DMS53 (cell line): ENCODE measurements at places on chromosomes 1 and 21.

GRCh38 chr1:84585803-84586202, 11.6 kb upstream of the CTBS start:
- DNase-seq: no peak

DNA sequence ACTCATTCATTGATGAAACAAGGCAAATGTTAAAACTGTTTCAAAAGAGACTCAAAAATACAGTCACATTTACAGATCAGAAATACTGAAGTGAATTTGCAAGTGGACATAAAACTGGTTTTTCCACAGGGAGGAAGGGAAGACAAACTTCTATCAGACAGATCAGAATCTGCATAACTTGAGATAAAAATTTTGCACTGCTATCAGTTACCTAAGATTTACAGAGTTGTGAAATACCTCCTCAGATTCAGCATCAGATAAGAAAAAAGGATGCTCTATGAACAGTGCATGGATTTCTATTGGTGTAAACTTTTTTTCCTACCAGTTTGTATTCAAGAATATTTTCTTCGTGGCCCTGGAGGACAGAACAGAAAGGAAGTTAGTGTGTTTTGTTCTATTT, 575.4 kb downstream of the RWDD3 start:
- DNase-seq: no peak

- no peak for DNase-seq
Measured at GRCh38 chr1:81729818-81730217, 70.9 kb upstream of the ADGRL2 start.

- peak; percentile 92 for DNase-seq
Measured at GRCh38 chr1:40712405-40712944, 21.0 kb downstream of the NFYC start.

DNA sequence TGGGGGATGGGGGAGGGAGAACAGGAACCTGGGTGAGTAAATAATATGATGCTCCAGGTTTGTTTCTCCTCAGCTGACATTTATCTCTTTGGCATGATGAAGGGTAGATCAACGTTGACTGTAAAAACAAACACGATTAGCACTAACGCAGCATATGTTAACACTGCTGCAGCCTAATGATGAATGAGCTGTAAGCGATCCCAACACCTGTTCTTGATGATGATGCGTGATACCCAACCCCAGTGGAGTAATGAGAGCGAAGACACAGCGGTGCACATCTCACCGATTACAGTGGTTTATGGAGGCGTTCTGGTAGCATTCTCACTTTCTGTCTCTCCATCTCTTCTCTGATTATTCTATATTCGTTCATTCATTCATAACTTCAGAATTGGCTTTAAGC, 640.4 kb downstream of the USP25 start:
- peak; percentile 19 for DNase-seq

- no peak for DNase-seq
Measured at GRCh38 chr1:183349201-183349711, 68.9 kb downstream of the NMNAT2 start.
